ENCODE measurements at places on chromosomes 5 and 9.
A peak's percentile ranks its signal among the peaks of the same experiment; 100 is the strongest.

- no peak for DNase-seq
Measured at GRCh38 chr5:72559866-72560766, 52.9 kb upstream of the ZNF366 start.

DNA sequence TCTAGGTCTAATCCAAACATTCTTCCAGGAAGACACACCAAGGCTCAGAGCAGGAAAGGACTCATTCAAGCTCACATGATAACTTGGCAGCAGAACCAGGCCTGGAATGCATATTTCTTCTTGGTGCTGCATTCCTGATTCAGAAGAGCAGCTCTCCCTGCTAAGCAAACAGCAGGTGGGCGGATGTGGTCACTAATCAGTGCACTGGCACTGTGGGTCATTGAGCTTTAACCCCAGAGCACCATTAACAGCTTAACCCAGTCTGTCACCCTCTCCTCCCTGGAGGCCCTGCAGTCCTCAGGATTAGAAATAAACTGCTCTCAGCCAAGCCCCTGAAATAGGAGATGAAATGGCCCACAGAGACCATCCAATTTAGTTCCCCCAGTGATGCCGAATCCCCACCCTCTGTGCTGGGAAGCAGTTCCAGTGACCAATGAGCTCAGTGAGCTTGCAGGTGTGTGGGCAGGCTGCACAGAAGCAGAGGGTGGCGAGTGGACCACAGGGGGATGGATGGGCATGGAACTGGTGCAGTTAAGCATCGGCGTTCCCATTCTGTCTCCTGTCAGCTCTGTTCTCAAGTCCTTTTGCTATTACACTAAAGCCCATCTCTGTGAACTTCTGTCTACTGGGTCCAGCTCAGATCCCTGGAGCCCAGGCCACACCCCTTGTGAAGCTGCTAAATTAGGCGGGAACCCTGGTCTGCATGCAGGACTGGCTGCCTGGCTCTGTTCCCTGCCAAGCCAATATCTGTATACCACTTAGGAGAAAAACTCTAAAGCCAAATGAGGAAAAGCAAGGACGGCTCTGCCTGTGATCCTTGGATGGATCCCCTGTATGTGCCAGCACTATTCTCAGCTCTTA, 16.6 kb upstream of the MEGF9 start:
- no peak for DNase-seq

GRCh38 chr9:98964201-98964600, 20.5 kb downstream of the COL15A1 start:
- DNase-seq: no peak

DNA sequence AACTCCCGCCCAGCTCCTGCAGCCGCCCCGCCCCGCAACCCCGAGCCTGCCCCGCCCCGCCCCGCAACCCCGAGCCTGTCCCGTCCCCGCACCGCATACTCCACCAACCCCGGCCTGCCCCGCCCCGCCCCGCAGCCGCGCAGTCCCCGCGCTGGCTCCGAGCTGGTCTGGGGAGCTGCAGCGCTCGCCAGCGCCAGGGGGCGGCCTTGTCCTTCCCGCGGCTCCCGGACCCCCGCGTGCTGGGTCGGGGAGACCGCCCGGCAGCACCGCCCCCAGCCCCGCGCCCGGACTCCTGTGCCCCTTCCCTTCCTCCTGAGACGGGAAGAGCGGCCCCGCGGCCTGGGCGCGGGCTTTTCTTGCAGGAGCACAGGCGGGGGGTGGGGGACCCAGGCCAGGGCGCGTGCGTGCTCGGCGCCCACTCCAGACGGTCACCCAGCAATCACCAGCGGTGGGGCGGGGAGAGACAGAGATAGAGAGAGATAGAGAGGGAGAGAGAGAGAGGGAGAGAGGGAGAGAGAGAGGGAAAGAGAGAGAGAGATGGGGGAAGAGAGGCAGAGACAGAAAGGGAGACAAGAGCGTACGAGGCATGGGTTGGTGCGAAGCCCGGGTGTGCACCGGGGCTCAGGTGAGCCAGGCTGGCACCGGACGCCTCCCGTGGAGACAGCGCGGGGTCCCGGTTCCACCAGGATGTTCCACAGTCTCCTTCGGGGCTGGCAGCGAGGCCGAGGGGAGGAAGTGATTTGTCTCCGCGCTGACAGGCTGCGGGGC, 14.7 kb upstream of the TMEM250 start:
- DNase-seq: peak; percentile 58

- DNase-seq: no peak
Measured at GRCh38 chr5:93294199-93294598, 286.8 kb downstream of the NR2F1-AS1 start.

- no peak for DNase-seq
Measured at GRCh38 chr9:97386265-97386633, 25.6 kb upstream of the TDRD7 start.

- no peak for DNase-seq
Measured at GRCh38 chr5:143716881-143717280, 95.1 kb upstream of the HMHB1 start.

GRCh38 chr5:96871686-96872085, 4.6 kb upstream of the ERAP2 start:
- no peak for DNase-seq
